ENCODE measurements at places on chromosomes 12 and 14. TPM values are rescaled to one million over a fixed set of nuclear protein-coding genes. Genes with fewer than 3 reads are reported as not detected.

METTL17 gene
- 82.0 TPM for total RNA-seq

- DNase-seq: no peak
Observed at GRCh38 chr14:91692075-91692474, 39.8 kb downstream of the CATSPERB start.

DNA sequence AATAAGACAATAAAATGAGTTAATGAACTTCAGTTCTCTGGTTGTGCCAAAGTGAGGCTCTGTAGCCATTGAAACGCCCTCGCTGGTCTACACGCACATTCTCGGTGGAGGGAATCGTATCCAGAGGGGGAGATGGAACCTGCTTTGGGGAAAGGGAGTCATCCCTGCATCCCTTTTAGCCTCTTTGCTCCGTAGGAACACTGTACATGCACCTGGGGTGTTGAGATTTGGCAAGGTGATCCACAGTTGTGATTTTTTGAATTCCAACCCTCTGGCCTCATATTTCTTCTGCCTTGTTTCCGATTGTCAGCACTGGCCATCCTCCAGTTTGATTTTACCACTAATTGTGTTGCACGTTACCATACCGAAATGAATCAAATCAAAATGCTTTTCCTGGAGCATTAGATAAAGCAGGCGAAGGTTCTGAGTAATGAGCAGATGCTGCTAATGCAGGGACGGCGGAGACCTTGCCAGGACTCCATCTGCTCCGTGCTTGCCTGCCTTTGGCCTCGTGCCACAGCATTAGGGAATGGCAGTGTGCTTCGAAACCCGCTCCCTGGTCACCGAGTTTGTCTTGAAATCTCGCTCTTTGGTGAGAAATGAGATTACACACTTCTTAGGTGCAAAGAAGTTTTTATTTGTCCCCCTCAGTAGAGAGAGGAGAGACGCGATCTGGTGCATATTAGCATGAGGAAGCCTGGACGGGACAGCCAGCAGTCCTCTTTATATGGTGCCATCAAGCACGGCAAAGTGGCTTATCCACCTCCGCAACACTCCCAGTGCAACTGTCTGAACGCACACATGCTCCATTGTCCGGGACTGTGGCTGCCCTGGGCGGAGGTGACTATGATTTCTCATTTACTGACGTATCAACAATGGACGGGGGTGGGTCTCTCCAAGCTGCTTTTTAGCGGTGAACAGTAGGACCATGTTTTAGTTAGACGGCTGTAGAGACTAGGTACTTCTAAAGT is 59.1 kb downstream of the FBXW8 start:
- DNase-seq: no peak

DNA sequence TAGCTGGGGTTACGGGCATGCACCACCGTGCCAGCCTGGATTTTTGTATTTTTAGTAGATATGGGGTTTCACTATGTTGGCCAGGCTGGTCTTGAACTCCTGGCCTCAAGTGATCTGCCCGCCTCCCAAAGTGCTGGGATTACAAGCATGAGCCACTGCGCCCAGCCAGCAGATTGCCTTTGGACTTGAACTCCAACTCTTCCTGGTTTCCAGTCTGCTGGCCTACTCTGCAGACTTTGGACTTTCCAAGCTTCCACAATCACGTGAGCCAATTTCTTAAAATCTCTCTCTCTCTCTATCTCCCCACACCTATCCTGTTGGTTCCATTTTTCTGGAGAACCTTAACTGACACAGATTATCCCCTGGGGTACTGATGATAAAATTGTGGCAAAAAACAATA is 55.0 kb downstream of the EMP1 start:
- DNase-seq: no peak

- DNase-seq: no peak
Observed at GRCh38 chr12:587132-588023, 75.9 kb downstream of the NINJ2 start.

GRCh38 chr14:99880651-99881420 is 87.6 kb downstream of the EML1 start:
- DNase-seq: no peak
